ENCODE measurements at places on chromosomes 2 and 18. TPM values are rescaled to one million over a fixed set of nuclear protein-coding genes. Genes with fewer than 3 reads are reported as not detected.

LRATD1 gene
- total RNA-seq: 5.7 TPM

LTBP1 gene
- total RNA-seq: 295 TPM

CCL20 gene
- not detected for total RNA-seq

SLC23A3 gene
- 14.2 TPM for total RNA-seq

ARHGAP28 gene
- total RNA-seq: 0.85 TPM

PROKR1 gene
- total RNA-seq: not detected

XIRP2 gene
- total RNA-seq: 1.2 TPM

VWA3B gene
- total RNA-seq: not detected

PLA2R1 gene
- total RNA-seq: 9.3 TPM

NAT8 gene
- not detected for total RNA-seq

NPAS2 gene
- total RNA-seq: 72.6 TPM

VWC2L gene
- not detected for total RNA-seq

CHST9 gene
- total RNA-seq: 0.21 TPM

MYCN gene
- total RNA-seq: not detected

PRSS56 gene
- not detected for total RNA-seq

SP140 gene
- 0.11 TPM for total RNA-seq

OSBPL6 gene
- total RNA-seq: 1.4 TPM

KLHL41 gene
- total RNA-seq: 0.21 TPM

FBXO15 gene
- not detected for total RNA-seq

CD226 gene
- total RNA-seq: 3.3 TPM

FMNL2 gene
- 12.0 TPM for total RNA-seq

SERPINB2 gene
- total RNA-seq: not detected

TFCP2L1 gene
- total RNA-seq: 5.5 TPM

SERPINB11 gene
- total RNA-seq: not detected

DNA sequence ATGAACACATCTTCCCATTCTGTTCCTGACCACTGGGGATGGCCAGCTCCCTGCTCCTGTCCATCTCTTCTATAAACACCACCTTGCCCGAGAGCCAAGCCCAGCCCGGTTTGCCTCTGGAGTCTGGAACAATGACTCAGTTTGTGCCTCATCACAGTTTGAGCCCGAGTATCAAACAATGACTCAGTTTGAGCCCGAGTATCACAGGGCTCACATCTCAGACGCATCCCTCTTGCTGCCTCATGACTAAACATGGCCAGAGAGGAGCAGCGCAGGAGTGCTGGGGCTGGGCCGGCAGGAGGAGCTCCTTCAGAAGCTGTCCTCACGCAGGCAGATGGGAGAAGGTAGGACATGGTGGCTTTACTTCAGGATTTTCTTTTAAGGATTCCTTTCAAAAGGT lies 68.7 kb downstream of the PXDN start:
- peak; percentile 39 for DNase-seq

GRCh38 chr2:159140070-159140769 lies 146.3 kb downstream of the WDSUB1 start:
- DNase-seq: no peak

DNA sequence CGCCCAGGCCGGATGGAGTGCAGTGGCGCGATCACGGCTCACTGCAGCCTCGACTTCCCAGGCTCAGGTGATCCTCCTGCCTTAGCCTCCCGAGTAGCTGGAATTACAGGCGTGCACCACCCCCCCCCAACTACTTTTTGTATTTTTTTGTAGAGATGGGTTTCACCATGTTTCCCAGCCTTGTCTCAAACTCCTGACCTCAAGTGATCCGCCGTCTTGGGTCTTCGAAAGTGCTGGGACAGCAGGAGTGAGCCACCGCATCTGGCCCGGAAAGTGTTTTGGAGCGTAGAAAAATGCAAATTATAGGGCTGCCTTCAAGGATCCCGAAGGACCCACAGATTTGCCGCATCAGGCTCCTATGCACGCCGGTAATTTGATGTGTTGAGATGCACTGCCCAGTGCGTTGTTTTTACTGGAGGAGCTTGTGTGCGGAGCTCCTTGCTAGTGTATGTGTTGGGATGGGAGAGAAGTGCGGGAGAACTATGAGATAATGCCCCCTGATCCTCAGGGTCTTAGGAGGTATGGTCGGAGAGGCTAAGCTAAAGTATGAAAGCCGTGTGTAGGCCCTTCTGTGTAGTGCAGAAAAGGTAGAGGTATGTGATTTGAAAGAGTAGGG lies 1.2 kb upstream of the CLASP1 start:
- DNase-seq: no peak

GRCh38 chr2:205706769-205707381 lies 24.6 kb downstream of the NRP2 start:
- DNase-seq: peak; percentile 82

- no peak for DNase-seq
Measured at GRCh38 chr2:126650994-126651393, 5.0 kb upstream of the GYPC start.

GRCh38 chr18:22705328-22705727 lies 227.8 kb upstream of the RBBP8 start:
- no peak for DNase-seq

- no peak for DNase-seq
Measured at GRCh38 chr18:55416791-55417190, 171.2 kb downstream of the TCF4 start.

DNA sequence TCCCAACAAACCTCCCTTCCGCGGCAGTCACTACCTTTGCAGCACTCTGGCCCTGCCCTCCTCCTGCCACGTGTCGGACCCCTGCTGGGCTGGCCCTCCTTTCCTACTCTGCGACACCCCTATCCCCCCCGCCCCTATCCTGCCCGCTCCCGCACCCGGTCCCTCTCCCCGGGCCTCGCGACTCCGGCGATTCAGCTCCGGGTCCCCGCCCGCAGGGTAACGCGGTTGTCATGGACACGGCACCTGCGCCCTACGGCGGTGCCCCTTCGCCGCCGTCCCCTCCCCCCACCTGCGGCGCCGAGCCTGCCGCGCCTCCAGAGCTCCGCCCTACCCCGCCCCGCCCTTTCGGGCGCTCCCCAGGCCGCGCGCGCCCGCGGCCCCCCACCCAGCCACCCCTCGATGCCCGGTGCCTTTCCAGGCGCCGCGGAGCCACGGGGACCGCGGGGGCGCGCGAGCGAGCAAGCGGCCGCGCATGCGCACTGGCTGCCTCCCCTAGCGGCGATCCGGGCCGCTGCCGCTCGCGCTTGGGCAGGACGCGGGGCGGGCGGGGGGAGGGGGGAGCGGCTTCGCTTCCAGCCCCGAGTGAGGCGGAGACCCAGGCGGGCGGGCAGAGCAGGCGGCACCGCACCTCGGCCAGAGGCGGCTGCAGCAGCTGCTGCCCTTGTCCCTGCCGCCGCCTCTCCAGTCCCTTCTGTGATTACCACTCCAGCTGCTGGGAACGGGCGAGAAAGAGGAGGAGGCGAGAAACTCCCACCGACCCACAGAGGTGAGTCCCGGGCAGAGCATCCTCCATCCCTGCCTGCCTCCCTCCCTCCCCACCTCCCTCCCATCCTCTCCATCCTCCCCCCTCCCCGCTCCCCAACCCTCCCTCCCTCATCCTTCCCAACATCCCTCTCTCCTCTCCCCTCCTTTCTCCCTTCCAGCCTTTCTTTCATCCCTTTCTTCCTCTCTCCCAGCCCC lies at the start of gene CTNNA2:
CTNNA2 (plus strand) TSS at position 610 of the 960 bp plus-strand sequence.
- no peak for DNase-seq

DNA sequence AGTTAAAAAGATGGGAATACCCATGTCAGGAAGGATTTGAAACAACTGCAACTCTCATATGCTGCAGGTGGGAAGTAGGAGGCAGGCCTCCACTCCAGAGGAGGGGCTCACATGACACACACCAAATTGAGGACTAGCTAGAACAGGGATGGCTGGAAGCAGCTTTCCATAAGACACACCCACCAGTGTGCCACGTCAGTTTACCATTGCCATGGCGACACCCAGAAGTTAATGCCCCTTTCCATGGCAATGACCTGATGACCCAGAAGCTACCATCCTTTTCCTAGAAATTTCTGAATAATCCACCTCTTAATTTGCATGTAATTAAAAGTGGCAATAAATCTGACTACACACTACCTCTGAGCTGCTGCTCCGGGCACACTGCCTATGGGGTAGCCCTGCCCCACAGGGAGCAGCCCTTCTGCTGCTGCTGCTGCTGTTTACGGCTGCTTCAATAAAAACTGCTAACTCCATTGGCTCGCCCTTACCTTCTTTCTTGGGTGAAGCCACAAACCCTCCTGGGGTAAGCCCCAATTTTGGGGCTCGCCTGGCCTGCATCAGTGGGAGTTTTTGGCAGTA lies 89.4 kb downstream of the RRM2 start:
- no peak for DNase-seq

GRCh38 chr2:130150181-130151144 lies 5.6 kb upstream of the CCDC74B start:
- DNase-seq: no peak

GRCh38 chr18:3321133-3321812 lies 59.3 kb downstream of the MYL12B start:
- DNase-seq: no peak

DNA sequence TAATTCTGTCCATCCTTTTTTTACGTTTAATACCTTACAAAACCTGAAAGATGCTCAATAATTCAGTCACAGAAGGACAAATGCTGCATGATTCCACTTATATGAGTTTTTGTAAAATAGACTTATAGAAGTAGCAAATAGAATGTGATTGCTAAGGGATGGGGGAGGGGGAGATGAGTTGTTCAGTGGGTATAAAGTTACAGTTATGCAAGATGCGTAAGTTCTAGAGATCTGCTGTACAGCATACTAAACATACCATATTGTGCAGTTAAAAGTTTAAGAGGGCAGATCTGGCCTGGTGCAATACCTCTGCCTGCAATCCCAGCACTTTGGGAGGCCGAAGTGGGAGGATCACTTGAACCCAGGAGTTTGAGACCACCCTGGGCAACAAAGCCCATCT lies 78.8 kb downstream of the TET3 start:
- DNase-seq: no peak

- no peak for DNase-seq
Measured at GRCh38 chr2:130728549-130729316, at the start of gene GPR148. Gene GPR148 (plus strand): TSS chr2:130729070. CDS start chr2:130729152, 82 bp downstream.

GRCh38 chr2:209809256-209809655 lies 37.6 kb downstream of the UNC80 start:
- DNase-seq: no peak

GRCh38 chr18:23580677-23581367 lies 5.5 kb downstream of the NPC1 start:
- no peak for DNase-seq

DNA sequence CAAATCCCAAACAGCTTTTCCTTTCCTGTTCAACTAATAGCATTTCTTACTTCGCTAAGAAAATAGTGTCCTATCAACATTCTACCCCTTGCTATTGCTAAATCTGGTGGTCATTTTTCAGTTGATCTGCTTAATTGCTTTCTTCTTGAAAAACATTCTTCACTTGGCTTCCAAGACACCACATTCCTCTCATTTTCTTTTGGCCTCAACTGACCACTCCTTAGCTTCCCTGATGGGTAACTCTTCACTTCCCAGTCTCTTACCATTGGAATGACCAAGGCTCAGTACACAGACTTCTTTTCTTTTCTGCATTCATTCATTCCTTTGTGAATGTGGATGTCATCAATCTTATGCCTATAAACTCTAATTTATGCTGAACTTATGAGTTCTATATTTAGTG lies 230.8 kb upstream of the CDH2 start:
- no peak for DNase-seq

GRCh38 chr2:195404651-195405050 lies 252.4 kb upstream of the SLC39A10 start:
- no peak for DNase-seq

GRCh38 chr2:46350029-46350689 lies 53.0 kb downstream of the EPAS1 start:
- no peak for DNase-seq

DNA sequence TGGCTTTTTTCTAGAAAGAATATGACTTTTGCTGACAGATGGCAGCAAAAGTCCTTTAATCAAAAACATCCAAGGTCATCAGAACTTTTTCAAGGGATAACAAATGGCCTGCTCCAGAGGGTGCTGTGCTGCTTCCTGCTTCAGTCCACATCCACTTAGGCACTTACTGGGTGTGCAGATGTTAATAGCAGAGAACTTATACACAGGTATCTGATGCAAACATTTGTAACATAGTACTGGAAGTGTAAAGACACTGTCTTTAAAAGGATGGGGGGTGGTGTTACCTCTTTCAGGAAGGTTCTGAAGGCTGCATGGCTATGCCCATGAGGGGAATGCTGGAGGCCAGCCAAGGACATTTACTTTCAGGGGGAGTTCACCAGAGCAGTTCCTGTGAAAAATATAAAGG lies 5.5 kb downstream of the HOXD8 start:
- no peak for DNase-seq

GRCh38 chr2:240018071-240018750 lies 6.9 kb downstream of the NDUFA10 start:
- DNase-seq: no peak

- no peak for DNase-seq
Measured at GRCh38 chr18:22207021-22207758, 37.8 kb downstream of the GATA6 start.

DNA sequence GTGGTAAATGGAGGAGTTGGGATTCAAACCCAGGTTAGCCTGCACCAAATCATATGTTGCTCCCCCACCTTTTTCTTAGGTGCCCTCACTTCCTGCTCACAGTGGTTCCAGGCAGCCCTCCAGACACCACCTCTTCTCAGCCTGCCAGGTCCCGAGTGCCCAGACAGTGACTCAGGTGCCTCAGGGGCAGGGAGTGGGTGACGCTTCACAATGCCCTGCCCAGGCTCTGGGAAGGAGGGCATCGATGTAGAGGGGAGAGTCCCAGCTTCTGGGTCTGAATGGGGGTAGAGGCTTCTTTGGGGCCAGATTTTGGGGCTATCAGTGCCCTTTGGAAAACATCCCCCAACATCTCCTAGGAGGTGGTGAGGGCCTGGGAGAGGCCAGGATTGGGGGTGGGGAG lies 5.2 kb upstream of the DNAJB2 start:
- peak; percentile 52 for DNase-seq

GRCh38 chr2:13515254-13515653 lies 798.5 kb downstream of the TRIB2 start:
- no peak for DNase-seq

GRCh38 chr2:79994965-79995364 lies 309.6 kb downstream of the LRRTM1 start:
- DNase-seq: no peak

- no peak for DNase-seq
Measured at GRCh38 chr2:71829008-71829407, 318.7 kb downstream of the CYP26B1 start.

DNA sequence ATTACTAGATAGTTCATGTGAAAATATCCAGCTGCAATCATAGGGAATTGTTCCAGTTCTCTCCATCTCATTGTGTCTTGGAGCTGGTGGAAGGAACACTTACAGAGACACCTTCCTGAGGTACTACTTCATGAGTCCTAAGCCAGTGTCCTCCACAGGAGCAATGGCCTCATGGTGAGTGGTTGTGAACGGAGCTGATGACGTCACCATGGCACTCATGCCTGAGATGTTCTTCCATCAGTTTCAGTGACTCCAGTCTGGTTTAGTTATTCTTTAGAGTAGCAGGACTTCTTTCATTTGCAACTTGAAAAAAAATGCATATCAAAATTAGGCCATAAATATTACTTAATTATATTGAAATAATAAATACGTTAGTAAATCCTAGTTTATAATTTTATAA lies 418.6 kb downstream of the ZNF521 start:
- DNase-seq: no peak
